ENCODE measurements at places on chromosomes 12 and 14. TPM values are rescaled to one million over a fixed set of nuclear protein-coding genes. Genes with fewer than 3 reads are reported as not detected.

DNA sequence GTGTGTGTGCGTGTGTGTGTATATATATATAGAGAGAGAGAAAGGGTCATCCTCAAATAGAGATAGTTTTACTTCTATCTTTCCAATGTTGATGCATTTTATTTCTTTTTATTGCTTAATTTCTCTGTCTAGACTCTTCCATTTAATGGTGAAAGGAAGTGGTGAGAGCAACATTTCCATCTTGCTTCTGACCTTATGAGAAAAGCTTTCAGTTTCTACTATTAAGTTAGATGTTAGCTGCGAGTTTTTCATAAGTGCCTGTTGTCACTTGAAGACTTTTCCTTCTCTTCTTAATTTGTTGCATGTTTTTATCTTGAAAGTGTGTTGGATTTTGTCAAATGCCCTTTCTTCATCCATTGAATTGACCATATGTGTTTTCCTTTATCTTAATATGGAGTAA is 304.4 kb upstream of the FAR2 start:
- no peaks in the 10 kb centered on the region for H3K36me3 ChIP-seq
- H3K27me3 ChIP-seq = no peaks in the 10 kb centered on the region
- H3K4me3 ChIP-seq = no peak overlapping the region
- no peak overlapping the region for H3K27ac ChIP-seq
- H3K4me1 ChIP-seq = no peaks in the 10 kb centered on the region
- DNase-seq = no peak

Gene ASPG
- total RNA-seq = 0.19 TPM

DNA sequence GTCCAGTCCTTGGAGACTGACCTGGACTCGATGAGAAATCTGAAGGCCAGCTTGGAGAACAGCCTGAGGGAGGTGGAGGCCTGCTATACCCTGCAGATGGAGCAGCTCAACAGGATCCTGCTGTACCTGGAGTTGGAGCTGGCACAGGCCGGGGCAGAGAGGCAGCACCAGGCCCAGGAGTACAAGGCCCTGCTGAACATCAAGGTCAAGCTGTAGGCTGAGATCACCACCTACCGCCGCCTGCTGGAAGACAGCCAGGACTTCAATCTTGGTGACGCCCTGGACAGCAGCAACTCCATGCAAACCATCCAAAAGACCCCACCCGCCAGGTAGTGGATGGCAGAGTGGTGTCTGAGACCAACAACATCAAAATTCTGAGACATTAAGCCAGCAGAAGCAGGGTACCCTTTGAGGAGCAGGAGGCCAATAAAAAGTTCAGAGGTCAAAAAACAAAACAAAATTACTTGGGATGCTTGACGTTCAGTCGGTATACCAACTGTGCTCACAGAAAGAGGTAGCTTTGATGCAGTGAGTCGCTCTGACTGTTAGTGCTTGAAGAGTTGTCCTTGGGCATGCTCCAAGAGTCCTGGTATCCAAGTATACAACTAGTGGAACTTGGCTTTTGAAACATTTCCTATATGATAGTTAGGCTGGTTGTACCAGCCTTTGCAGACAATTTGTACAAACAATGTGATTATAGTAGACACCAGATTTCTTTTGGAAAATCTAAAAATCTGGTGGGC is 4.8 kb downstream of the MED6 start:
- H3K4me1 ChIP-seq = peaks cover 8% of the 10 kb centered on the region
- no peak overlapping the region for H3K4me3 ChIP-seq
- peak; percentile 10 for DNase-seq
- peaks cover 4% of the 10 kb centered on the region for H3K36me3 ChIP-seq
- no peak overlapping the region for H3K27ac ChIP-seq
- H3K27me3 ChIP-seq = no peaks in the 10 kb centered on the region

Gene CFAP251
- 2.5 TPM for total RNA-seq

Gene HOXC9
- total RNA-seq = not detected

Gene AVPR1A
- 0.38 TPM for total RNA-seq

Gene PRB2
- total RNA-seq = not detected

Gene FAM90A1
- 1.2 TPM for total RNA-seq

Gene NAV3
- total RNA-seq = 2.2 TPM

Gene KRT85
- total RNA-seq = not detected

- no peak overlapping the region for H3K27ac ChIP-seq
- no peak for DNase-seq
- H3K27me3 ChIP-seq = no peaks in the 10 kb centered on the region
- no peak overlapping the region for H3K4me3 ChIP-seq
- no peaks in the 10 kb centered on the region for H3K36me3 ChIP-seq
Measured at GRCh38 chr14:104119488-104120251, 18.7 kb upstream of the KIF26A start.

GRCh38 chr12:92879698-92880322 is 49.3 kb downstream of the EEA1 start:
- peaks cover 5% of the 10 kb centered on the region for H3K36me3 ChIP-seq
- no peaks in the 10 kb centered on the region for H3K4me1 ChIP-seq
- no peak for DNase-seq
- H3K27ac ChIP-seq = no peak overlapping the region

GRCh38 chr12:53543539-53543938 is 36.3 kb upstream of the NPFF start:
- H3K27me3 ChIP-seq = no peaks in the 10 kb centered on the region
- peaks cover 20% of the 10 kb centered on the region for H3K36me3 ChIP-seq
- no peak overlapping the region for H3K4me3 ChIP-seq
- no peak for DNase-seq
- H3K27ac ChIP-seq = peak overlapping the region; percentile 66

DNA sequence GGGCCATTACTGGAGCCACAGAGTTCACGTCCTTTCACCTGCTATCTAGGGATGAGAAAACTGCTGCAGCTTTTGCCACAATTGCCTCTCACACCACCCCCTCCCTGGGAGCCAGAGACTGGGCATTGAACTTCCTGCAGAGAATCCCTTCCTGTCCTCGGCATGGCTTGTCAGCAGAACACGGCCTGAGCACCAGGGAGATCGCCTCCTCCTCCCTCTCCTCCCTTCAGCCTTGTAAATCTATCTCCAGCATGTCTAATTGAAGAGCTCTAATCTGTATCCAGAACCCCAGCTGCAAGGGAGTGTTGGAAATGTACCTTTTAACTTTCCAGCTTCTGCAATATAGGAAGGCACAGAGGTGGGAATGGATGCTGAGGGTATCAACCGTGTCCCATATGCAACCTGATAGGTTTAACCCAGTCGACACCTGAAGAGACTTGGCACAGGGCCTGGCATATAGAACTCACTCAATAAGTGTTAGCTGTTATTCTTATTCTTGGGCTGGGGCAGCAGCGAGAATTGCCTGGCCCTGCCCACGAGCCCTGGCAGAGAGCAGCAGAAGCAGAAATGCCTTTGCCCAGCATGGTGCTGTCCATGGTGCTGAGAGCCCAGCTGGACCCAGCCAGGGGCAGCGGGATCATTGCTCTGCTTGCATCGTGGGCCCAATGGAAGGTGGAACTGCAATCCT is 26.8 kb downstream of the TMEM63C start:
- H3K4me1 ChIP-seq = no peaks in the 10 kb centered on the region
- peak; percentile 79 for DNase-seq
- no peak overlapping the region for H3K4me3 ChIP-seq
- H3K27ac ChIP-seq = no peak overlapping the region
- H3K27me3 ChIP-seq = no peaks in the 10 kb centered on the region

Gene BCAT1
- 54.4 TPM for total RNA-seq

DNA sequence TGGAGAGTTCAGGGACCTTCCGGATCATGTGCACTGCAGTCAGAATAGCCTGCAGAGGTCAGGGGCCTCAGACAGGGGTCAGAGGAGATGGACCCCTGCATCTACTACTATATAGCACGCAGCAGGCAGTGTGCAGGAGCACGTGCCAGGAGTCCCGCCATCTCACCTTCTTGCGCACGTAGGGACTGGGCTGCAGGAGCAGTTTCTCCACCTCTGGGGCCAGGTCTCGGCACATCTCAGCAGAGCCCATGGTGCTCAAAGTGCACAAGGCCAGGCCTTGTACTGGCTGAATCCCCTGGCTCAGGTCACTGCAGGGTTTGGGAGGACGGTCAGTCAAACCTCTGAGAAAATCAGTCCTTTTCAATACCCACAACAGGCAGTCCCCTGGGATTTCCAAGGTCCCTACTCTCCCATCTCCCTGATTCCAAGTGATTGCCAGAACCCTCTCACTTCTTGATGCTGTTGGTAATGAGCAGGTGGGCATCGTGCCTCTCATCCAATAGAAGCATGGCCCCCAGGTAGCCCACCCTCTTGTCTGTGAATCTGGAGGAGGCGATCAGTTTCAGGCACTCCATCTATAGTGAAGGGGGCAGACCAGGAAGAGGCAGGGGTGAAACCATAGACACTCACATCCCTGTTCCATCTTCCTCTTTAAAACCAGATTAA is 1.3 kb downstream of the AP1G2 start:
- no peak overlapping the region for H3K27ac ChIP-seq
- H3K4me1 ChIP-seq = peaks cover 6% of the 10 kb centered on the region
- no peak for DNase-seq
- peaks cover 19% of the 10 kb centered on the region for H3K36me3 ChIP-seq
- H3K27me3 ChIP-seq = no peaks in the 10 kb centered on the region

Gene LPAR5
- total RNA-seq = 0.09 TPM

DNA sequence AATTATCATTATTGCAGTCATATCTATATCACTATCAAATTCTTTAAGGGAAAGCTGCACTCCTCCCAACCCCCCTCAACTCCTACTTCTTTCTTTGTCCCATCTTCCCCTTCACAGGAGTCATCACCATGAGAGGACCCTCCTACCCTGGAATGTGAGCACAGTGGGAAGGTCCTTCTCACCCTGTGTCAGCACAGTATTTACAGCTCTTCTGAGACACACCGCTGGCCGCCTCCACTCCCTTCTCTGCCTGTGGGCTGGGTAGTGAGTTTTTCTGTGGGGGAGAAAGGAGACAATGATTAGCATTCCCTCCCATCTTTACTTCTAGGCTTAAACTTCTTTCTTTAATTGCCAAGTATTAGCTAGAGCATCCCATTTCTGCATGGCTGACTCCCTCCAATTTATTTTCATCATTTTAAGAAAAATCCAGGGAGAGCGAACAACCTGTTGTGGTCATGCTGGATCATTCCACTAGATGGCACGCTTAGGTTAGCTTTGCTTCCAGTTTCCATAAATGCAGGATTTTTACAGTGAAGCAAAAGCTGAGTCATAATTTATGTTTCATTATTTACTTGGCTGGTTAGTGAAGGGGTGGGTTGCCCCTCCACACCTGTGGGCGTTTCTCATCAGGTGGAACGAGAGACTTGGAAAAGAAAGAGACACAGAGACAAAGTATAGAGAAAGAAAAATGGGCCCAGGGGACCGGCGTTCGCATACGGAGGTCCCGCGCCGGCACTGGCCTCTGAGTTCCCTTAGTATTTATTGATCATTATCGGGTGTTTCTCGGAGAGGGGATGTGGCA is 188.5 kb downstream of the ALX1 start:
- DNase-seq = peak; percentile 56
- no peaks in the 10 kb centered on the region for H3K27me3 ChIP-seq
- H3K4me3 ChIP-seq = peak overlapping the region; percentile 10
- H3K4me1 ChIP-seq = no peaks in the 10 kb centered on the region
- H3K36me3 ChIP-seq = no peaks in the 10 kb centered on the region
- H3K27ac ChIP-seq = no peak overlapping the region

DNA sequence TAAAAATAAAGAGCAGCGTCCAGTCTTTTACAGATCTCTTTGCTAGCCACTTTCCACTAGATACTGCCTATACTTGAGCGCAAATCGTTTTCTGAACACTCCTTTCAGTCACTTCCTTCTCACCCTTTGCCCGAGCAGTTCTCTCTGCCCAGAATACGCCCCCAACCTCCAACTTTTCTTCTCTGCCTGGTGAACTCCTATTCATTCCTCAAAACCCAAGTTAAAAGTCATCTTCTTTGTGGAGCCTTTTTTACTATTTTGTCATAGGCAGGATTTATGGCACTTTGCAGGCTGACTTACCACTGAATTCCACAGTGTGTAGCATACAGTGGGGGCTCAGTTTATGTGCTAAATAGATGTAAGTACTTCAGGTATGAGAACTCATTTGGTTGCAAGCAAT is 4.0 kb downstream of the CCDC63 start:
- no peak overlapping the region for H3K27ac ChIP-seq
- no peaks in the 10 kb centered on the region for H3K27me3 ChIP-seq
- H3K4me3 ChIP-seq = no peak overlapping the region
- no peaks in the 10 kb centered on the region for H3K36me3 ChIP-seq
- no peaks in the 10 kb centered on the region for H3K4me1 ChIP-seq
- no peak for DNase-seq

Gene CLEC4C
- total RNA-seq = not detected

DNA sequence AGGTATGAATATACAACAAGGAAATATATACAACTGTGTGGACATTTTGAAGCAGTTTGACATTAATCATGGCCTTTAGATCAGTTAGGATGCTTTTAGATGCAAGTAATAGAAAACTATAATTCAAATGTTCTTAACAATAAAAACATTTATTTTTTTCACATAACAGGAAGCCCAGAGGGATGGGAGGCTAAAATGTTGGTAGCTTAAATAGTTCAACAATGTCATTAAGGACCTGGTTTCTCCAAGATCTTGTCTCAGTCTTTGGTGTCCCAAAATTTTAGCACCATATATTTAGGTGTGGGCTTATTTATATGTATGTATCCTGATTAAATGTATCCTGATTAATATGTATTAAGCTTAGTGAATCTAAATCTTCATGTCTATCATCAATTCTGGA is 292.4 kb downstream of the NUAK1 start:
- H3K4me1 ChIP-seq = no peaks in the 10 kb centered on the region
- H3K27me3 ChIP-seq = no peaks in the 10 kb centered on the region
- no peak overlapping the region for H3K27ac ChIP-seq
- DNase-seq = no peak
- no peaks in the 10 kb centered on the region for H3K36me3 ChIP-seq
